ENCODE measurements at places on chromosomes 7 and 10.

DNA sequence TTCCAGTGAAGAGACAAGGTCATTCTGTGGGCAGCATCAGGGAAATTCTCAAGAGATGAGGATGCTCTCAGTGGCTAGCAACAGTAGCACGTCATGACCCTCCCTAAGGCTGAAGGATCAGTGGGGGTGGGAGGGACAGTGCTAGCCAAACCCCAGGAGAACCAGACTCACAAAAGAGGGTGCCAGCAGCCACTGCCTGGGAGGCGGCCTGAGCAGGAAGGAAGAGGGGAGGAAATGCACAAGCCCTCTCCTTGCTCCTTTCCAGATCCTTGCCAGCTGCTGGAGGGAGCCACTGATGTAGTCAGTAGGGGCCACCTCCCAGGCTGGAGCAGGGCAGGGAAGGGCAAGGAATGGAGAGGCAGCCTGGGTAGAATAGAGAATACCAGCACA lies 302.7 kb downstream of the RPS24 start:
- no peak for DNase-seq

DNA sequence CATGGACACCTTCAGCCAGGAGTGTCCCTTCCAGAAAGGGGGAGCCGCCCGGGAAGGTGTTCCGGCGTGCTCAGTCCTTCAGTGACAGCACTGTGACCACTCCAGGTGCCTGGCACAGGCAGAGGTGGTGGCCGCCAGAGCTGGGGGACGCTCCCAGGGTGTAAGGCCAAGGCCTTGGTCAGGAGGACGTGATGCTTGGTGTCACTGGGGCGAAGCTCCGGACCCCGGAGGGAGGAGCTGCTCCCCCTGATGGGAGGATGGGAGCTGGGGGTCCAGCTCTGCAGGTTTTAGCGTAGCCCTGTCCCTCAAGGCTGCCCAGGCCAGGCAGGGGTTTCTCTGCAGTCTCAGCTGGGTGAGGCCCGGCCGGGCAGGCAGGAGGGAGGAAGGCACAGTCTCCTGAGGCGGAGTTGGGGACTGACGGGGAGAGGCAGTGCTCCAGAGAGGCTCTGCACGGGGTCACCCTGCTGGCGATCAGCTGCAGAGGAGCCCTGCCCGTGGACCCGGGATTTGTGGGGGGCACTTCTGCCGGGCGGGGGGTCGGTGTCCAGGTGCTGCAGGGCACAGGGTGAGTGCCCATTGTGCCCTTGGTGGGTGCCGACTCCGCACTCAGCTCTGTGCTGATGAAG lies 56.5 kb upstream of the DNAJB6 start:
- DNase-seq: no peak

DNA sequence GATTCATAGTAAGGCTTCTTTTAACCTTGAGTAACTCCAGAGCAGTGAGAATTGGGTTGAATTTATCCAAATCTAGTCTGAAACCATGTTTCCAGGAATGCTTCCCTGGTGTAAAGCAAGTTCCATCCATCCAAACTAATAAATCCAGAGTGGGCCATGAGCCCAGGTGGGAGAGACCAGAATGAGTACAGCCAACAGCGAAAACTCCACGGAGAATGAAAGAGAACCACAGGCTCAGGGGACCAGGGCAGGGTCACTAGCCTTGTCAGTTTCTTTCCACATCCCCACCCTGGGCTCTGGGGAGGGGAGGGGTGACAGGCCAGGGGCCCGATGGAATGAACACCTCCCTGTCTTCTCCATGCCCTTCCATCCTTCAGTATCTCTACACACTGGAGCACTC lies 180.1 kb downstream of the NEURL1 start:
- no peak for DNase-seq

GRCh38 chr10:49318755-49319154 lies 19.8 kb downstream of the C10orf71 start:
- no peak for DNase-seq

GRCh38 chr7:21076574-21076973 lies 289.9 kb upstream of the SP8 start:
- DNase-seq: peak; percentile 41

GRCh38 chr7:110001254-110001938 lies 1089.5 kb upstream of the LRRN3 start:
- no peak for DNase-seq

GRCh38 chr7:141356161-141356560 lies 195.0 kb upstream of the AGK start:
- DNase-seq: no peak

- no peak for DNase-seq
These were observed 35.3 kb downstream of the FOXL3 start for GRCh38 chr7:325051-325798.

GRCh38 chr10:75029857-75030256 lies 81.6 kb upstream of the SAMD8 start:
- DNase-seq: peak; percentile 85

DNA sequence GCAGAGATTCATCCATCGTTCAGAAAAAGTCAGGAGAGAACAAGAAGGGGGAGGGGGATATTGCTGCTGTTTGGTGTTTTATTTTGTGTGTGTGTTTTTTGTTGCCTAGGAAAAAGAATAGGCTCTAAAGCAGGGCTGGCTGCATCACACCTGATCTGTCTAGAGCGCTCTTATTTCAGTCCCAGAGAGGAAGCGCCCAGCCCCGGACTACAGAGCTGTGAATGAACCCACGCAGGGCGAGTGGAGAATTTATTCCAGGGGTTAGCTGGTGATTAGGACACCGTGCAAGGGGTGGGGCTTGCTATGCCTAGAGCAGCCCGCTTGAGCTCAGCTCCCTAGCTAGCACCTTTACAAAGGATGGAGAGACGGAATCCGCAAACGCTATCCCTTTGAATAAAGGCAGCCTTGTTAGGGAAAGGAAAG lies 621 bp upstream of the FAM13C start:
- DNase-seq: peak; percentile 62

GRCh38 chr10:7206412-7207100 lies 204.3 kb downstream of the SFMBT2 start:
- no peak for DNase-seq

DNA sequence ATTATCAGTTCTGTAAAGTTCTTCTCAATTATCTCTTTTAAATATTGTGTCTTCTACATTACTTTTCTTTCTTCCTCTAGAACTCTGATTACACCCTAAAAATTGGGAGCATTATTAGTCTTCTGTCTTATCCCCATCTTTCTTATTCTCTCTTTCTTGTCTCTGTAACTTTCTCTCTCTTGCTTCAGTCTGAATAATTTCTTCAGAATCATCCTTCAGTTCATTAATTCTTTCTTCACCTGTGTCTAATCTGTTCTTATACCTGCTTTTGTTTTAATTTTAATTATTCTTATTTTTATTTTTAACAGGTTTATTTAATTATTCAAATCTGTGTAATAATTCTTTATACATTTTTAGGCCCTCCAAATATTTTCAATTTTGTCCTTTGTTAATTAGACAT lies 114.3 kb downstream of the GATA3 start:
- no peak for DNase-seq

DNA sequence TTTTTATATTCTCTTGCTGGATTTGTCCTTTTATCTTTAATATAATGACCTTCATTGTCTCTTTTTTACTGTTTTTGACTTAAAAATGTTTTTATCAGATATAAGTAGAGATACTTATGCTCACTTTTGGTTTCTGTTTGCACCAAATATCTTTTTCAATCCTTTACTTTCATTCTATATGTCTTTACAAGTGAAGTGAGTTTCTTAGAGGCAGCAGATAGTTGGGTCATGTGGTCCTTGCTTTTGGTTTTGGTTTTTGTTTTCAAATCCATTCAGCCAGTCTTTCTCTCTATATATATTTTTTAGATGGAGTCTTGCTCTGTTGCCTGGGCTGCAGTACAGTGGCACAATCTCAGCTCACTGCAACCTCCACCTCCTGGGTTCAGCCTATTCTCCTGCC lies 932.4 kb upstream of the LRRTM3 start:
- DNase-seq: no peak

DNA sequence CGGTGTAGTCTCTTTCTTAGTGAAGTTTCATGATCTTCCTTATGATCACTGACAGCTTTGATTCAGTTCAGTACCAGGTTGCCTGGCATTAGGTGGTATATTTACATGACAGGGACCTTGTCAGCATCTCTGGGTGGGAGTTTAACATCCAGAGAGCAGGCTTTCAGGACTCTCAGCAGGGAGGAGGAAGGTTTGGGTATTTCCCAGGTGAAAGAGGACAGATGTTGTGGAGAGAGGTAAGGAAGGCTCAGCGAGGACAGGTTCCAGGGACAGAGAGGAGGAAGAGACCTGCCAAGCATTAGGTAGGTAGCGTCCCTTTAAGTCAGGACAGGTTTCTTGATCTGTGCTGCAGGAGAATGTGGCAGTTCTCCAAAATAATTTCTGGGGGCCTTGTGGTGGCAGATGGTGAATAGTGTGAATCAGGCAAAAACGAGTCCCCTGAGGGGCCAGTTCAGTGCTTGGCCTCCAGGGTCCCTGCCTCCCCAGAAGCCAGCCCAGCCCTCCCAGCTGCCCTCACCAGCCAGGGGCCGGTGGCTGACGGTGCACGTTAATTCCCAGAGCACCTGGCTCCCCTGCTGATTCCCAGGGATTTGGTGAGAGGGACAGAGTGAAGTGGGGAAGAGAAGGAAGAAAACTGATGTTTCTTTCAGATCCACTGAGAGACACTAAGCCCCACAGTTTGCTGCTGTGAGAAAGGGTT lies 82.0 kb downstream of the VWC2 start:
- no peak for DNase-seq

GRCh38 chr7:132871419-132871818 lies 210.5 kb downstream of the CHCHD3 start:
- no peak for DNase-seq

- DNase-seq: no peak
These were observed 51.1 kb downstream of the JMJD1C start for GRCh38 chr10:63414481-63415260.

DNA sequence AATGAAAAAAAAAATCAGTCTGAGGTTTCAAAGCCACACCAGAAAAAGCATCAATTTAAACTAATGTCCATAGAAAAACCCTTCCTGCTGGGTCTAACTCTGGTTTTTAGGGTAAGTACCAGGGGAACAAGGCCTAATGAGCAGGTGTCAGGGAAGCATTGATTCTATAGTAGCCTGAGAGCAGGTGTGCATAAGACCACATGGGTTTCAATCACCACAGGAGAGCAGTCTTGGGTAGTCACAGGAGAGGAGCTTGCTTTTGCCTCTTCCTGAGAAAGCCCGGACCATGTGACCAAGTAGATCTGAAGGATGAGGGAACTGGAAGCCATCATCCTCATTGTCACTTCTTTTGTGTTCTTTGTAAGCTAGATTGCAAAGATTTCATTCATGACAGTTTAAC lies 66.3 kb upstream of the AGK start:
- DNase-seq: no peak

DNA sequence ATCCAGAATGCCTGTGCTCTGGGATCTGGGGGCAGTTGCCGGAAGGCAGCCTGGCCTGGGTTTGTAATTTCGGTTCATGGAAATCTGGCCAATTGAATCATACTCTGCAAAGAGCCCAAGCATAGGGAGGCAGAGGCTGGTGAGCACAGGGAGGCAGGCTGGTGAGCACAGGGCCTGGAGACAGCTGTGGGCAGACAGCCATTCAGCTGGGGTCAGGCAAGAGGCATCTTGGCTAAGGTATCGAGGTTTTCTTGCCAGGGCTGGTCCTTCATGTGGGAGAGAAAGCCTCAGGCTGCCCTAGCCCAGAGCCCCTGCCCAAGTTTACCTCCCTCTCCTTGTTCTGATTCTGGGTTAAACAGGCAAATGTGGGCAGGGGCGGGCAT lies 63.7 kb upstream of the BAIAP2L1 start:
- DNase-seq: no peak

- peak; percentile 49 for DNase-seq
These were observed 13.3 kb downstream of the TMEM72 start for GRCh38 chr10:44924261-44925040.

DNA sequence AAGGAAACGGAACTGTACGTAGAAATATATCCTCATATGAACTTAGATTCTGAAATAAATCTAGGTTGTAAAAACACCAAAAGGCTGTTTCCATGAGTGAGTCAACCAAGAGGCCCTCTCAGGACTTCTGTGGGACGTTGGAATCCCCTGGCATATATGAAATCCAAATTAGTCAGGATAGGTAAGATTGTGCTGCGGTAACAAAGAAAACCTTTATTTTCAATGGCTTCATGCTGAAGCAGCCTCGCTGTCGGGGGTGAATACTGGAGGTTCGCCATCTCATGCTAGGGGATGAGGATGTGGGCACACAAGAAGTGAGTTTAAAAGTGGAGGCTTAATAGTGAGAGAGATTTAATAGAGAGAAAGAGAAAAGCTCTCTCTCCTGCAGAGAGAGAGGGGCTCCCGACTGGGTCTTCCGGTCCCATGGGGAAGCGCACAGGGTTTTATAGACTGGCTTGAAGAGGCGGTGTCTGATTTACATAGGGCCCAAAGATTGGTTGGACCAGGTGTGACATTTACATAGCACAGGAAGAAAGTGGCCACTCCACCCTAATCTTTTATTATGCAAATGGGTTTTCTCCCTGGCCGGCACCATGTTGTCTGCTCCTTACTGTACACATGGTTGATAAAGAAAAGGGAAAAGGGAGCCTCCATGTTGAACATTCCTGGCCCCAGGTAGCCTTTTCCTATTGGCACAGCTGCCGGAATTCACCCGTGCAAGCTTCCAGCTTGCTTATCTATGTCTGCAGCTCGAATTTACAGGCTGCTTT lies 52.3 kb upstream of the SEPHS1 start:
- no peak for DNase-seq

Measured in renal pelvis (tissue), 12 donors.